ENCODE measurements at places on chromosomes 7 and 10. TPM values are rescaled to one million over a fixed set of nuclear protein-coding genes. Genes with fewer than 3 reads are reported as not detected.

DNA sequence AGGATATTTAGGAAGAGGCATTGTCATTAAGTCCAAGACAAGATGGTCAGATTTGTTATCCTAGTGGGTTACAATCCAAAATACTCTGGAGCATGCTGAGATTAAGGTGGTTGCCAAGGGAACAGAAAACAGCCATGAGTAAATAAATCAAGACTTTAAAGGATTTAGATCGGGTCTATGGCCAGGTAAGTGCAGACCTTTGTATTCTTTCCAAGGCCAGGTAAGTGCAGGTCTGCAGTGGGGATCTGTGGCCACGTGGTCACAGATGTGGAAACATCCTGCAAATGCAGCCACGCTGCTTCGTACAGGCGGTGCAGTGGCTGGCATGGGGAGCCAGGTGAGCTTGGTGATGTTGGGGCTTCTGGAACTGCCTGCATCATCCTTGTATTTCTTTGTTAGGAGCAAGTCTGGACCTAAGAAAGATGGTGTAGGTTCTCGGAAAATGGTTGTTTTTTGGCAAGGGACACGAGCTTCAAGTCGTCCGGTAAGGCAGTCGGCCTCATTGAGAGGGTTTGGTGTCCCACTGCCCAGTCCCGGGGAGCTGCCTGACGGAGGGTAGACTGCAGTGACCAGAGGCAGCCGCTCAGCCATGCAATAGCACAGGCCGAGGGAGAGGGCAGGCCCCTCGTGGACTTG lies 21.8 kb downstream of the ZNF775 start:
- DNase-seq: peak; percentile 59

GRCh38 chr10:58887474-58887873 lies 289.0 kb upstream of the PHYHIPL start:
- DNase-seq: no peak

GRCh38 chr7:23256731-23257130 lies 10.2 kb downstream of the GPNMB start:
- DNase-seq: no peak

- peak; percentile 57 for DNase-seq
Observed at GRCh38 chr10:79384773-79385391, 37.6 kb downstream of the PPIF start.

AIMP2 gene
- 25.5 TPM for total RNA-seq

ATOH7 gene
- not detected for total RNA-seq

- DNase-seq: no peak
Observed at GRCh38 chr7:74153736-74154135, 20.4 kb upstream of the EIF4H start.

UNC5B gene
- total RNA-seq: 1.5 TPM

DNA sequence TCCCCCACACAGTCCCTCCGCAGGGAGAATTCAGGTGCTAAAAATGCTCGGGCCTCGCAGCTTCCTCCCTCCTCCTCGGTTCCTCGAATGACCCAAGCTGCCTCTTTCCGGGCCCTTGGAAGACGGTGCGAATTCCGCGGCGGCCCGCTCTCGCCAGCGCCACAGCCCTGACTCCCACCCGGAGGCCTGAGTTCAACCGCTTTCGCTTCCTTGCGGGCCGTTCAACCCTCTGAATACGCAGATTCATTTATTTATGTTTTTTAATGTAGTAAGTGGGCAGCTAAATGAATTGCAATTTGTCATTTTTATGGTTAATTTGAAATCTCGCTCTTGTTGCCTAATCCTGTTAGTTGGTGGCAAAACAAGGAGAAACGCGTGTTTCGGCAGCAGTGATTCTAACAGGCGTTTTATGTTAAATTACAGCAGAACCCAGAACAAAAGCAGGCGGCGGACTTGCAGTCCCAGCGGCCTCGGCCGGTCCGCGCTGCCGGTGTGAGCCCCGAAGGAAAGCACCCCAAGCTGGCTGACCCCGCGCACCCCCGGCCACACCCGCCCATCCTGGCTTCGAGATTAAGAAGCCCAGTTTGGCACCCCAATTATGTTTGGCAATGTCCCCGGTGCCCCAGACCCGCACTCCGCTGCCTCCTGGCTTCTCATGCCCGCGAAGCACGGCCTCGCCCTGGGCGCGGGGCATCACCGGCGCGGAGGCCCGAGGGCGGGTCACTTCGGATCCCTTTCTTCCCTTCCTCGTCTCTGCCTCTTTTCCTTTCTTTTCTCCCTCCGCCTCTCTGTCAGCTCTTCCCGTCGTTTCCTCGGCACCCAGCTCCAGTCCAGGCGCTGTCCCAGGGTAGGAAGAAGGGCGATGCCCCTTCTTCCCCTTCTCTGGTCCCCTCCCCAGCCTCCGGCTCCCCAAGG lies 75.9 kb downstream of the INSIG1 start:
- DNase-seq: no peak

SPDYE6 gene
- not detected for total RNA-seq

- DNase-seq: peak; percentile 81
Observed at GRCh38 chr7:2843711-2844152, 376 bp downstream of the GNA12 start.

DNA sequence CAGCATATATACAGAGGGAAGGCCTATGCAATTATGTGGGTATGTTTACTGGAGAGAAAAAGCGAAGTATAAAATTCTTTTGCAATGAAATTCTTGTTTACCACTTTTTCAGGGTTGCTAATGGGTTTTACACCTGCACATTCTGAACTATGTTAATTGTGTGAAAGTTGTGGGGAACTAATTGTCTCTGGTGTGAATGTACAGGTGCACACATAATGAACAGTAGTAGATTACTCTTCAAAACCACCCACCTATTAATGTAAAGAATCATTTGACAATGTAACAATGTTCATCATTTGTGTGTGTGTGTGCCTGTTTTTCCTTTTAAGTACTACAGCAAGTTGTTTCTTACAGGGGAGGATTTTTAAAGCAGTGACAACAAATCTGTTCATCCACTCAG lies 80.0 kb upstream of the FEZF1 start:
- no peak for DNase-seq

DNA sequence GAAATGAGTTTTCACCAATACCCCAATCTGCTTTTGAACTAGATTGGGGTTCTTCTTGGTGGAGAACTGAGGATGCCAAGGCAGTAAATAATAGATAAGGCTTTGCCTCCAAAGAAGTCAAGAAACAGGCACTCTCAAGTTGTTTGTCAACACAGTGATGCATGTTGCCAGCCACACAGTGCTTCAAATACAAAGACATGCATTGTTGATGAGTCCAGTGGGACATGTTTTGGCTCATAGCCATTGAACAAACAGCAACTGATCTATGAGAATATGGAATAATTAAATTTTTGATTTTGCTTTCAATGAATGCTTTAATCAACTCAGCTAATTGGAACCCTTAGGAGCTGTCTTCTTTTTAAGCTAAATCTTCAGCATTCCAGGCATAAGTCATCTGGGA lies 346.4 kb downstream of the THSD7A start:
- no peak for DNase-seq

TMEM196 gene
- not detected for total RNA-seq

TMEM139 gene
- total RNA-seq: 0.71 TPM

DNA sequence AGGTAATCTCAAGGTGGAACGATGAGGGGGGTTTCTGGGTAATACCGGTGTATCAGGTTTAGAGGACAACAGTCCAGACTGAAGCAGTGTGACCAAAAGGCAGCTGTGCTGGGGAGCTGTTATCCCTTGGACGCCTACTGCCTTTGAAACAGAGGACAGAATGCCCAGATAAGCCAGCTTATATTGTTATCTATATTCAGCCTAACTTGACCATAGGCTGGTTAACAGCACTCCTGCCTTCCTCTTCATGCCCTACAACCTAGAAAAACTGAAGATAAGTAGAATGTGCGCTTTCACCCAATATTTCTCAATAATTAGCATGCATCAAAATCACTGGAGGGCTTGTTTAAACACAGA lies 44.9 kb downstream of the IL6 start:
- no peak for DNase-seq

- no peak for DNase-seq
Observed at GRCh38 chr7:125877246-125877645, 947.6 kb upstream of the POT1 start.

SERPINE1 gene
- total RNA-seq: 21.3 TPM

ASIC3 gene
- 8.6 TPM for total RNA-seq

NAMPT gene
- 56.2 TPM for total RNA-seq

DNA sequence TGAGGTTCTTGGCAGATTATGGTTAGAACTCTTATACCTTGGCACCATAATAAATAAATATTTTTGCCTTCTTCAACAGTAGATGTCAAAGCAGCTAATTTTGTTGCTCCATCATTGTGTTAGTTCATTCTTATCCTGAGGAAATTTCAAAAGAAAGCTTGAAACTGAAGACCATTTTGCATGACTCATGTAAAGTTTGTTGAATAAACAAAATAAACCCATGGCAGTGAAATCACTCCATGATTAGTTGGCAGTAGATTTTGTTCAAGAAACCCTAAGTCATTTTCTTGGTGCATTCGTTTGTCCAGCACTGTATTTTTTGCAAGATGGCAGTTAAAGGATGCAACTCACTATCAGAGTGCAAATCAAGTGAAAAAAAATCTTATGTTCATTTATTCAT lies 91.6 kb downstream of the HECW1 start:
- no peak for DNase-seq

DNA sequence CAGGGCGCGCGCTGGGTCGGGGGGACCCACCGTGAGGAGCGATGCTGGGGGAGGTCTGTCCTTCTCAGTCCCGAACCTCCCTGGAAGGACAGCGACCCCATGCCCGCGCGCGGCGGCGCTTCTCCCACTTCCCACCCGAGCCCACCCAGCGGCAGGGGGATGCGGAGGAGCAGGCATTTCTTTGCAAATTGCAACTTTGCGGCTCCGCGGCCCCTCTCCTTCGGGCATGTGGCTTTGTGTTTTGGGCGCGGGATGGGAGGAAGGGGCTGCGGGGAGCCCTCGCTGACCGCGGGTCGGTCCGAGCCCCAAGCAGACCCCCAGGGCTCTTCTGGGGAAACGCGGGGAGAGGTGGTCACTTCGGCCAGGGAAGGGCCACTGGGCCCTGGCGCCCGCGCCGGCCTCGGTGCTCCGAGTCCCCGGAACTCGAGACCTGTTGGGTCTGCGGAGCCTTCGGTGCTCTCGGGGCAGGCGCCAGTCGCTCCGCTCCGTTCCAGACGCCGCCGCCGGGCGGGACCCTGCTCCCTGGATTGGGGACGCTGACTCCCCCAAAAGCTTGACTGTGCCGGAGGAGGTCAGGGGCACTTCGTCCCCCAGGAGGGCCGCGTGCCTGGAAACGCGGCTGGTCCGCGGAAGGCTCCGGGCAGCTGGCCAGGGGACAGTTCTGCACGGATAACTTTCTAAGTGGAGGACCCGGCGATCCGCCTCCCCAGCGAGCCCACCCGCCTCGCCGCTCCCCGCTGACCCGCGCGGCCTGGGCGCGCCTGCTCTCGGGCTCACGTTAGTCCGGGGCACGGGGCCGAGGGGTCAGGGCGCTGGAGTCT lies 164.2 kb upstream of the DPP6 start:
- DNase-seq: no peak

DNA sequence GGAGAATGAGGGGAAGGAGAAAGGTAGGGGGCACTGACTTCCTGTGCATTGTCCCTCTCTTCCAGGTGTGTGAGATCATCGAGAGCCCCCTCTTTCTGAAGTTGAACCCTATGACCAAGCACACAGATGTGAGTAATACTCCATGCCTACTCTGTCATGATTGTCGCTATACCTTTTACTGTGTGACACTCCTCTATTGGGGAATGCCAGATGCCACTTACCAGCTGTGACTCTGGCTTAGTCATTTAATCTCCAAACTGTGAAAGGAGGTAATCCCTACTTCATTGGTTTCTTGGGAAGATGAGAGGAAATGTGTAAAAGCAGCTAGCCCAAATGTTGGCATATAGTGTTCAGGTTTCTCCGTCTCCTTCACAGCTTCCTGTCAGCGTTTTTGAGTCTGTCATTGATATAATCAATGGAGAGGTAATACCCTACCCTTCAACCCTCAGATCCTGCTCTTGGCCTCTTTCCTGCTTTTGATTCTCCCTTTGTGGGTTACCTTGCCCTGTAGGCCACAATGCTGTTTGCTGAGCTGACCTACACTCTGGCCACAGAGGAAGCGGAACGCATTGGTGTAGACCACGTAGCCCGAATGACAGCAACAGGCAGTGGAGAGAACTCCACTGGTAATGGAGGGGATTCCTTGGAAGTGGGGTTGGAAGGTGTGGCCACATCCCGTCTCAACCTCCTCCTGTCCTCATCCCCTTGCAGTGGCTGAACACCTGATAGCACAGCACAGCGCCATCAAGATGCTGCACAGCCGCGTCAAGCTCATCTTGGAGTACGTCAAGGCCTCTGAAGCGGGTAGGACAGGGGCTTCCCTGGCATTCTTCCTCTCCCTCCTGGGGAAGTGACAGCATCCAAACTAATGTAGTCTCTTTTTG lies 2.0 kb downstream of the COPS6 start:
- DNase-seq: no peak

SPOCK2 gene
- total RNA-seq: 5.8 TPM

- DNase-seq: no peak
Observed at GRCh38 chr7:158856883-158857668, 718 bp downstream of the DYNC2I1 start.

DNA sequence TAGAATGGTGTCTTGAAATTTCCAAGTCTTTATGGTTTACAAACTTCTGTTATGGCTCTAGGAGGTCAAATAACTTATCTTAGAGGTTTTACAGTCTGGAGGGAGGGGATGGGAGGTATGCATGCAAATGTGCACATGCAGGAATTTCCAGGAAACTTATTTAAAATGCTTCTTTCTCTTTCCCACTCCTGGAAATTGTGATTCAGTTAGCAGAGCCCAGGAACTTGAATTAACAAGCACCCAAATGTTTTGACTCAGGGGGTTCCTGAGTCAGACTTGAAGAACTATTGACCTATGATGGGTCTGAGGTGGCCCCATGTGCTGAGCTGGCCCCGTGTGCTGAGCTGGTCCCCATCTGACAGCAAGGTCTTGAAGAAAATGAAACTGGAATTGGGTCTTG lies 669.4 kb downstream of the INHBA start:
- no peak for DNase-seq

- DNase-seq: no peak
Observed at GRCh38 chr7:110407706-110408105, 683.2 kb upstream of the LRRN3 start.

- DNase-seq: no peak
Observed at GRCh38 chr10:69855346-69856111, 53.8 kb downstream of the COL13A1 start.

KLF14 gene
- not detected for total RNA-seq

SLC26A4 gene
- total RNA-seq: 0.54 TPM

DNA sequence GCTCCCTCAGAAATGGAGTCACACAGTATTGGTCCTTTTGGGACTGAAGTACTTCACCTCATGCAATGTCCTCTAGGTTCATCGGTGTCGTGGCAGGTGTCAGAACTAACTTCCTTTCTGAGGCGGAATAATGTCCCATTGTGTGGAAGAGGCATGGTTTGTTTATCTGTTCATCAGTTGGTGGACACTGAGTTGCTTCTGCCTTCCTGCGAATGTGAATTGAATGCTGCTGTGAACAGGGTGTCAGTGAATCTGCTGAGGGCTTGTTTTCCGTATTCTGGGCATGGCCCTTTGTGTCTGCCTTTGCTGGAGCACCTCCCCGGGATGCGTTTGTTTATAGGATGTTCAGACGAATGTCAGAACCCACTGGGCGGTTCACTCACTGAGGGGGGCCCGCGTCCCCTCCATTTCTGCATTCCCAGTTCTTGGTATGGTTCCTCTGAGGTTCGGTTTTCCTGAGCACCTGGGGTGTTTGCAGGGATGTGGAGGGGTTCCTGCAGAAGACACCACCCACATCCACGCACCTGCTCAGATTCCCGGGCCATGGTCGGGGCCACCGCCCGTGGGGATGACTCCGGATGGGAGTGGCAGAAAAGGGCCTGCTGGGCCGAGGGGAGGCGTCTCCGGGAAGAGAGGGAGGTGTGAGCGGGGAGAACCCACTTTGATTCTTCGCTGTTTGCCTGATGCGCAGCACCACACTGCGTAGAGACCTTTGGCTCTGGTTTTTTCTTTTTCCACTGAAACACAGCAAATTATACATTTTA lies 33.1 kb downstream of the CHST12 start:
- DNase-seq: no peak

- no peak for DNase-seq
Observed at GRCh38 chr10:23371073-23371472, 26.5 kb upstream of the C10orf67 start.

Data from sigmoid colon (tissue), 7 donors.